Activated CD8-positive, alpha-beta memory T cell treated with anti-CD3 and anti-CD28 coated beads, Interleukin-2, amount 10 ng/mL, durations not matched to agents 7 days and 5 days (primary cell): ENCODE measurements at places on chromosomes 11 and 22. TPM values are rescaled to one million over a fixed set of nuclear protein-coding genes. Genes with fewer than 3 reads are reported as not detected.

DRD4 gene
- 0.16 TPM for total RNA-seq

SMTNL1 gene
- total RNA-seq: not detected

ZNF215 gene
- 1.4 TPM for total RNA-seq

CSRP3 gene
- not detected for total RNA-seq

HMGXB4 gene
- 42.1 TPM for total RNA-seq

OR6T1 gene
- total RNA-seq: not detected

PHOX2A gene
- not detected for total RNA-seq

ART1 gene
- total RNA-seq: not detected

DNA sequence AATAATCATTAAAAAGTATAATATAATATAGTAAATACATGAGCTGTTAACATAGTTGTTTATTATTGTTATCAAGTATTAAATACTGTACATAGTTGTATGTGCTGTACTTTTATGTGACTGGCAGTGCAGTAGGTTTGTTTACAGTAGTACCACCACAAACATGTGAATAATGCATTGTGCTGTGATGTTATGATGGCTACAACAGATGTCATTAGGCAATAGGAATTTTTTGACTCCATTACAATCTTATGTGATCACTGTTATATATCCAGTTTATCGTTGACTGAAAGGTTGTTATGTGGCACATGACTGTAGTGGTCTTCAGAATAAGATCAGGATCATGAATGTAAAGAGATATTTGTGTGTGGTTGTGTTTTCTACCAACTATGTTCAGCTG lies 577.8 kb downstream of the JRKL start:
- H3K27me3 ChIP-seq: no peaks in the 10 kb centered on the region
- H3K4me3 ChIP-seq: no peak overlapping the region
- no peak overlapping the region for H3K27ac ChIP-seq

DNA sequence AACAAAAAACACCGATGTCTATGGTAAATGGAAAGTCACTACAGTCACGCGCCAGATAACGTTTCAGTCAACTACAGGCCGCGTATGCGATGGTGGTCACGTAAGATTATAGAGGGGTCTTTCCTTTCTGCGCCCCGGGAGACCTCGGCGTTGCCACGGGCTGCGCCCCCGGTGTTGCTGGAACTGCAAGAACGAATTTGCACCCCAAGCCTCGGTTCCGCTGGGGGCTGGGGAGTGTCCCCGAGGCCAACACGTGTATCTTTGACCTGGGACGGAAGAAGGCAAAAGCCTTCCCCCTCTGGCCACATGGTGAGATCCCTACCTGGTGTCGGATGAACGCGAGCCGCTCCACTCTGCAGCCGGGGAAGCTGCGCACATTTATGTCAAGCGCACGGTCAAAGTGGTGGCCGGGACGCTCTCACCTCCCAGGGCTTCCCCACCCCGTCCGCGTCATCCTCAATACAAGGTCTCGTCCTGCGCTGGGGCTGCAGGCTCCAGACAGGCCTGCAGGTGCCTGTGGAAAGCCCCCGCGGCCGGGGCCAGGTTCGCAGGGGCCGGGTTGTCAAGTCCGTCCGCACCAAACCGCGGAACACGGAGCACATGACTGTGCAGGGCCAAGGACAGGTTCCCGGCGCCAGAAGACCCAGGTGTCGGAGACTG lies 29.3 kb upstream of the APLP2 start:
- peaks cover 20% of the 10 kb centered on the region for H3K27me3 ChIP-seq
- no peaks in the 10 kb centered on the region for H3K36me3 ChIP-seq
- DNase-seq: no peak
- peaks cover 3% of the 10 kb centered on the region for H3K4me1 ChIP-seq
- no peak overlapping the region for H3K4me3 ChIP-seq

- peaks cover 35% of the 10 kb centered on the region for H3K4me1 ChIP-seq
- peak overlapping the region; percentile 69 for H3K27ac ChIP-seq
- H3K4me3 ChIP-seq: no peak overlapping the region
- H3K36me3 ChIP-seq: peaks cover 20% of the 10 kb centered on the region
- no peaks in the 10 kb centered on the region for H3K27me3 ChIP-seq
- peak; percentile 84 for DNase-seq
These were observed 24.8 kb downstream of the APOL1 start for GRCh38 chr22:36277482-36278291.

- no peaks in the 10 kb centered on the region for H3K27me3 ChIP-seq
- H3K4me1 ChIP-seq: peaks cover 28% of the 10 kb centered on the region
- no peak for DNase-seq
- peaks cover 18% of the 10 kb centered on the region for H3K36me3 ChIP-seq
These were observed 649 bp downstream of the SELENOO start for GRCh38 chr22:50201191-50202129.

- no peaks in the 10 kb centered on the region for H3K36me3 ChIP-seq
- no peaks in the 10 kb centered on the region for H3K4me1 ChIP-seq
- peak; percentile 50 for DNase-seq
- H3K4me3 ChIP-seq: no peak overlapping the region
These were observed 47.2 kb upstream of the CEP295 start for GRCh38 chr11:93614173-93614722.

- no peaks in the 10 kb centered on the region for H3K36me3 ChIP-seq
- H3K4me1 ChIP-seq: peaks cover 9% of the 10 kb centered on the region
- DNase-seq: no peak
- H3K4me3 ChIP-seq: no peak overlapping the region
These were observed 10.3 kb upstream of the GAS2 start for GRCh38 chr11:22656130-22656529.

- H3K36me3 ChIP-seq: no peaks in the 10 kb centered on the region
- H3K4me3 ChIP-seq: no peak overlapping the region
- no peak overlapping the region for H3K27ac ChIP-seq
- H3K4me1 ChIP-seq: peaks cover 18% of the 10 kb centered on the region
- DNase-seq: no peak
These were observed 9.6 kb upstream of the NRIP3 start for GRCh38 chr11:9013373-9013772.

DNA sequence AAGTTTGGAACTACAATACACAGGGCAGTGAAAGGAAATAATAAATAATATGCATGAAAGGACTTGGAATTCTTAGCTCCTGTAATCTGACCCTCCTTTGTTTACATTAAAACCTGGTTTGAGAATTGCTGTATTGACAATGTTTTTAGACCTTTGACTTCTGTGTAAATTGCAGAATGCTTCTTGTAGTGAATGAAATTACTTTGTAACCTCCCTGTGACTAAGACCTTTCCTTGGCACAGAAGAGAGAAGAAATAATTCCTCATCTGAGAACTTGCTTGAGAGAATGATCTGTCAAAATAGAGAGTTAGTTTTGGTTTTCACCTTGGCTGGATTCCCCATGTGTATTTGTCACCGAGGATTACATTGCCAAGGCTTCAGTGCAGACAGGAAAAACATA lies 640.0 kb upstream of the ANO5 start:
- DNase-seq: no peak
- H3K36me3 ChIP-seq: no peaks in the 10 kb centered on the region
- H3K4me1 ChIP-seq: no peaks in the 10 kb centered on the region
- no peak overlapping the region for H3K27ac ChIP-seq
- H3K4me3 ChIP-seq: no peak overlapping the region

DNA sequence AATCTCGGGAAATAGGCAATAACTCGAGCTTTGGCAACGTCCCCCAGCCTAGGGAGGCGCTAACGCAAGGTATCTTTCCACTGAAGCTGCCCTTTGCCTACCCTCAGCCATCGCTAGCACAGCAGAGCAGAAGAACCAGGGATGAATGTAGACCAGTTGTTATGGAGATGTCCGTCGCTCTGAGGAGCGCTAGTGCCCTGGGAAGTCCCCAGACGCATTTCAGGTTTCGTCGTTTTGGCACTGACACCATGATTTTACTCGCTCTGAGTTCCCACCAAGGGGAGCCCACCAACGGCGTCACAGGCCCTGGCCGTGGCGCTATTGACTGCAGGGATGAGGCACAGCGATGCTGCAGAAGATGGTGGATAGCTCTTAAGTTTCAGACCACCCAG lies 22.7 kb upstream of the BDNF start:
- H3K4me3 ChIP-seq: no peak overlapping the region
- peaks cover 6% of the 10 kb centered on the region for H3K4me1 ChIP-seq
- peaks cover 5% of the 10 kb centered on the region for H3K36me3 ChIP-seq
- DNase-seq: no peak
- H3K27ac ChIP-seq: no peak overlapping the region
